ENCODE measurements at places on chromosomes 5 and 9. TPM values are rescaled to one million over a fixed set of nuclear protein-coding genes. Genes with fewer than 3 reads are reported as not detected.
A peak's percentile ranks its signal among the peaks of the same experiment; 100 is the strongest.

DNA sequence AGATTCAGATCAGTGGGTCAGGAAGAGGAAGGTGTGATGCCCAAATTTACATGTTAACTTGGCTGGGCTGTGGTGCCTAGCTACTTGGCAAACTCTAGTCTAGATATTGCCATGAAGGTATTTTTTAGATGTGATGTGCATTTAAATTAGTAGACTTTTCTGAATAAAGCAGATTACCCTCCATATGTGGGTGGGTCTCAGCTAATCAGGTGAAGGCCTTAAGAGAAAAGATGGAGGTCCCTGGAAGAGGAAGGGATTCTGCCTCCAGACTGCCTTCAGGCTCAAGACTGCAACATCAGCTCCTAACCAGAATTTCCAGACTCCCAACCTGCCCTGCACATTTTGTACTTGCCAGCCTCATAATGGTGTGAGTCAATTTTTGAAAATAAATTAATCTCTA lies 115.8 kb downstream of the CEMIP2 start:
- H3K4me1 ChIP-seq: peaks cover 8% of the 10 kb centered on the region
- H3K4me3 ChIP-seq: no peak overlapping the region
- H3K36me3 ChIP-seq: peaks cover 7% of the 10 kb centered on the region

- H3K27ac ChIP-seq: no peak overlapping the region
- no peak for DNase-seq
- no peaks in the 10 kb centered on the region for H3K36me3 ChIP-seq
- H3K4me1 ChIP-seq: no peaks in the 10 kb centered on the region
Measured at GRCh38 chr9:76895186-76895585, 10.7 kb downstream of the PRUNE2 start.

GRCh38 chr5:103703617-103704016 lies 141.0 kb upstream of the NUDT12 start:
- no peak overlapping the region for H3K4me3 ChIP-seq
- no peak for DNase-seq
- no peaks in the 10 kb centered on the region for H3K36me3 ChIP-seq
- H3K27me3 ChIP-seq: no peaks in the 10 kb centered on the region

- peaks cover 2% of the 10 kb centered on the region for H3K27me3 ChIP-seq
- H3K27ac ChIP-seq: no peak overlapping the region
Measured at GRCh38 chr9:7490317-7491108, 309.1 kb downstream of the DMAC1 start.

DNA sequence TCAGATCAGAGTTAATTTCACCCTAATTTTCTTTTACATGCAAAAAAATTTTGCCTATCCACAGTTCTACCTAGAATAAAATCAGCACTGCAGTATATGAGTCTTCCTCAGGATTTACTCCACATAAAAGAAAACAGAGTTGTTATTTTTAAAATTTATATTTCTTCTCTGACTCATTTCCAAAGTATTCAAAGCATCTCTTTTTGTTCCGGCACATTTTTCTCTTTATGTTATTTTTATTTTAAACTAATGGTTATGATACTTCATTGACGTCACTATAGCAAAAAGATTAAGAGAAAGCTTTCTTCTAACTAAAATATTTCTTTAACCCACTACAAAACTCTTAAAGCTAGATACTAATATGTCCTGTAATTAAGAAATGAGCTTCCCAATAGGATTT lies 590.4 kb downstream of the PRELID2 start:
- no peak for DNase-seq
- H3K4me3 ChIP-seq: no peak overlapping the region
- H3K27ac ChIP-seq: no peak overlapping the region
- H3K36me3 ChIP-seq: no peaks in the 10 kb centered on the region
- no peaks in the 10 kb centered on the region for H3K27me3 ChIP-seq

GRCh38 chr9:15711931-15712330 lies 159.1 kb downstream of the CCDC171 start:
- no peaks in the 10 kb centered on the region for H3K27me3 ChIP-seq
- H3K36me3 ChIP-seq: no peaks in the 10 kb centered on the region
- H3K4me1 ChIP-seq: no peaks in the 10 kb centered on the region
- H3K27ac ChIP-seq: no peak overlapping the region
- DNase-seq: no peak

Gene NXNL2
- total RNA-seq: not detected

Gene LVRN
- total RNA-seq: 0.10 TPM

Gene SLC27A6
- not detected for total RNA-seq

Gene MAT2B
- total RNA-seq: 122 TPM

GRCh38 chr5:74251141-74252035 lies 389.1 kb downstream of the ENC1 start:
- H3K27me3 ChIP-seq: peaks cover 31% of the 10 kb centered on the region
- H3K4me1 ChIP-seq: no peaks in the 10 kb centered on the region

GRCh38 chr5:112597831-112598230 lies 139.9 kb upstream of the APC start:
- no peaks in the 10 kb centered on the region for H3K36me3 ChIP-seq
- peaks cover 9% of the 10 kb centered on the region for H3K27me3 ChIP-seq
- H3K27ac ChIP-seq: no peak overlapping the region
- no peak for DNase-seq
- H3K4me3 ChIP-seq: no peak overlapping the region
- no peaks in the 10 kb centered on the region for H3K4me1 ChIP-seq

Gene PCDHGA11
- total RNA-seq: not detected

DNA sequence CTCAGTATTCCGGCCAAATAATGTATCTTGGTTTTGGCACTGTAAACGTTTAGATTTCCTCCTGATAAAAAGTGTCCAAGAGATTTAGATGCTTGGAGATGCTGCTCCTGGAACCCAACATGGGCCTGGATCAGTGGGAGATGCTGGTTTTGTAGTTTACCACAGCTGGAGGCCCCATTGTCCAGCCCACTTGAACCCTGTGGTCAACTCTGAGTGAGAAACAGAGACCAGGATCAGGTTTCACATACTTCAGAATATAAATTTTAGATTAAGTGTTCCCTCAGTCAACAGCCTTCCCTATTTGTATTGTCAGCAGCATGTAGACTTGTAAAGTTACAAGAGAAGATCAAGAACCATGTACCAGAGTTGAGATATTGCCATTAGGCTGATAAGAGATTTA lies 144.7 kb upstream of the C9orf72 start:
- DNase-seq: no peak
- peaks cover 16% of the 10 kb centered on the region for H3K27me3 ChIP-seq
- H3K36me3 ChIP-seq: no peaks in the 10 kb centered on the region
- no peak overlapping the region for H3K27ac ChIP-seq

GRCh38 chr5:99010294-99010693 lies 81.5 kb upstream of the CHD1 start:
- no peak overlapping the region for H3K4me3 ChIP-seq
- H3K36me3 ChIP-seq: peaks cover 3% of the 10 kb centered on the region
- no peak overlapping the region for H3K27ac ChIP-seq
- H3K4me1 ChIP-seq: peaks cover 5% of the 10 kb centered on the region

Gene ACSL6
- total RNA-seq: 6.0 TPM

DNA sequence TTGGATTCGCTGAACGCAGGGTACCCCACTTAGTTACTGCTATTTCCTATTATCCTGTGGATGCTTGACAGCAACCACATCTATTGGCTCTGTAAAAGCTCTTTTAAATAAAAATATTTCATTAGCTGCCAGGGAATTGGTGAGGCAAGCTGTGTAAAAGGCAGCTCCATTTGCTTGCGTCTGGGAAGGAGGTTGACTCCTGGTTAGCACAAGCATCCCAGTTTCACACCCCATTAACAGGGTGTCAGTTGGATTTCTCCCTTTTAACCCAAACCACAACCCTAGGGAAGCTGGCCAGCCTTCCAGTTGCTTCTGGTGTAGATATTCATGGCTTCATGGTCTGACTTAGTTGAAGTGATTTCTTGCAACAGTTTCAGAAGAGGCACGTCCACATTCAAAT lies 151.0 kb downstream of the GPBP1 start:
- H3K4me3 ChIP-seq: no peak overlapping the region
- DNase-seq: no peak
- no peaks in the 10 kb centered on the region for H3K27me3 ChIP-seq
- peaks cover 15% of the 10 kb centered on the region for H3K4me1 ChIP-seq

DNA sequence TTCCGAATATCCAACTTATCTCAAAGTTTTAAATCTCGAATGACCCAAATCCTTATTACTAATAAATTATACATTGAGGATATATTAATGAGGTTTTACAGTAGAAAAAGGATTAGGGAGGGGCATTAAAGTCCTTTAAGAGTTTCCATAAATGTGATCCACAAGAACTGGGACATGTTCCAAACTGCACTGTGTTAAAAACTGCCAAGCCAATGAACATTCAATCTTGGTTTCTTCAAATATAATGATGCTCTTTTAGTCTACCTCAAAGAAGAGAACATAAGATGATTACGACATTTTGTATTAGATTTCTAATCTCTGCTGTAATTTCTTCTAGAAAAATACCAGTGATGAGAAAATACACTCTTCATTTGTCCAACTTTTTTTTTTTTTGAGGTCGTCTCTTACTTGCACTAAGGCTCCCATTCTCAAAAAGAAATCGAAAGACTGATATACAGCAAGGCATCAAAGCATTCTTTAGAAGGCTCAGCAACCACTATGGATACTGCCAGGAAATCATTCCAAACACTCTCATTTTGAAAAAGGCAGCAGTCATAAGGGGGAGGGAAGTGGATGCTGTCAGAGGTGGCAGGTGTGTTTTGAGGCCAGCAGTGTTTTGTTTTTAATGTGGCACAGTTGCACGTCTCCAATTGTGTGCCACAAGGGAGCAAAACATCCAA lies 1.7 kb downstream of the PTAR1 start:
- peak overlapping the region; percentile 63 for H3K4me3 ChIP-seq
- H3K4me1 ChIP-seq: peaks cover 30% of the 10 kb centered on the region
- DNase-seq: peak; percentile 37
- peaks cover 13% of the 10 kb centered on the region for H3K36me3 ChIP-seq
- H3K27me3 ChIP-seq: no peaks in the 10 kb centered on the region

- H3K27me3 ChIP-seq: peaks cover 17% of the 10 kb centered on the region
- DNase-seq: no peak
- H3K4me1 ChIP-seq: peaks cover 4% of the 10 kb centered on the region
- no peaks in the 10 kb centered on the region for H3K36me3 ChIP-seq
- no peak overlapping the region for H3K4me3 ChIP-seq
Measured at GRCh38 chr5:178193251-178193809, 6.2 kb upstream of the GMCL2 start.

- no peak overlapping the region for H3K4me3 ChIP-seq
- peaks cover 4% of the 10 kb centered on the region for H3K4me1 ChIP-seq
- H3K27ac ChIP-seq: no peak overlapping the region
- H3K36me3 ChIP-seq: no peaks in the 10 kb centered on the region
- DNase-seq: no peak
- no peaks in the 10 kb centered on the region for H3K27me3 ChIP-seq
Measured at GRCh38 chr5:59562756-59563389, 330.7 kb downstream of the PDE4D start.

GRCh38 chr9:86794391-86795046 lies 152.8 kb downstream of the GAS1 start:
- peaks cover 11% of the 10 kb centered on the region for H3K27me3 ChIP-seq
- H3K4me3 ChIP-seq: no peak overlapping the region
- no peaks in the 10 kb centered on the region for H3K4me1 ChIP-seq
- no peaks in the 10 kb centered on the region for H3K36me3 ChIP-seq
- DNase-seq: no peak

- no peaks in the 10 kb centered on the region for H3K27me3 ChIP-seq
- H3K4me3 ChIP-seq: no peak overlapping the region
- H3K36me3 ChIP-seq: no peaks in the 10 kb centered on the region
- H3K4me1 ChIP-seq: no peaks in the 10 kb centered on the region
- H3K27ac ChIP-seq: no peak overlapping the region
Measured at GRCh38 chr5:149198148-149198547, 56.9 kb downstream of the ABLIM3 start.

GRCh38 chr9:97559111-97559514 lies 57.6 kb downstream of the TMOD1 start:
- H3K36me3 ChIP-seq: no peaks in the 10 kb centered on the region
- H3K4me3 ChIP-seq: peak overlapping the region; percentile 38
- H3K27me3 ChIP-seq: peaks cover 10% of the 10 kb centered on the region
- peak overlapping the region; percentile 82 for H3K27ac ChIP-seq
- peak; percentile 48 for DNase-seq
